ENCODE measurements at places on chromosomes 11 and 22.

GRCh38 chr11:128518493-128519207, 68.7 kb downstream of the ETS1 start:
- no peak for DNase-seq

DNA sequence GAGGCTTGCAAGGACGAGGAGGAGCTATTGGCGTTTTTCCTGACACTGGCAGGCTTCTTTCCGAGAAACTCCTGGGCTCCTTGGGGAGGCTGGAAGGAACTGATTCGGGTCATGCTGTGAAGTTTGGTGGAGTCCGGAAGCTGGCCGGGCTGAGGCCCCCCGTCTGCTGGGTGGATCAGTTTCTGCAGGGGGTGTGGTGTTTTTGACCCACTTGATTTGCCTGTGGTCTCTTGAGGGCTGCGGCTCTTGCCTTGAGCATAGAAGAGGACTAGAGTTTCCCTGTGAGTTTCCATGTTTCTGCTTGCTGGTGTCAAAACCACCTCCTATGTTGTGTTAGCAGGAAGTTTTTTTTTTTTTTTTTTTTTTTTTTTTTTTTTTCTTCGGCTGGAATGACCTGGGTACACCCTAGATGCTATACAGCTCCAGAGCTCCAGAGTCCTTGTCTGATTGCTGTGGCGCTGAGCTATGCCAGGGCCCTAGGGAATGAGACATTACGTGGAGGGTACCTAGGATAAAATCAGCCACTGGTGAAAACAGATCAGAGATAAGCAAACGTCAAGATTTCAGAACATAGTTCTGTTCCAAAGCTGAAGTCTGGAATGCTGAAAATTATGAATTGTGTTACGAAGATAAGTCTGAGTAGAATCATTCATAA, 728 bp downstream of the TBC1D22A start:
- DNase-seq: no peak

- DNase-seq: no peak
Measured at GRCh38 chr11:75547617-75548058, 14.4 kb upstream of the SERPINH1 start.

DNA sequence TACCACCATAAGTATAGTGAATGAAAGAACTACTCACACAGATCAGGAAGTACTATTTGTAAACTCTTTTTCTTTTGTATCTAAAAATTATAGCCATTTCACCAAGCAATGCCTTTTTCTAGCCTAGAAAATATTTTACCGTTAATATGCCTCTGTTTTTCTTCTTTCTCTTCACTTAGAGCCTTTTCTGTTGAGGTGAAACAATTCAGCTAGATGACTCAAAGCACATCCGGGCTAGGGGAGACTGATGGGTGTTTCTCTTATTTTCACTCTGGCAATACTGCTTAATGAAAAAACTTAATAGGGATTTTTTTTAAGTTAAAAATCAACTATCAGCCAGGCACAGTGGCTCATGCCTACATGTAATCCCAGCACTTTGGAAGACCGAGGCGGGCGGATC, 93.3 kb downstream of the SGSM3 start:
- DNase-seq: no peak

DNA sequence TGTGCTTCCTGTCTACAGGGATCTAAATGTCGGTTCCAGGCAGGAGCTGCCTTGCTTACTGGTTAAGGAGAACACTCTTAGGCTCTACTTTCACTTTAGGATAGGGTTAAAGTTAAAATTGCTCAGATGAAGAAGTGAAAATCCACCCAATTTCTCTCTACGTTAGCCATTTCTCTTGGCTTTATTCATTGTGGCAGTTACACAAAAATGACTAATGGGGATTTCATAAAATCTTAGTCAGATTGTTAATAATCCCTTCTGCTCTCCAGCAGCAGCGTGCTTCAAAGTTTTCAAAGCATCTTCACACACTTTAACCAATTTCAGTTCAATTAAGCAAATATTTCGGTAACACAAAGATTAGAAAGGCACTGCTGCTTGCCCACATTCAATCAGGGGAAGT, 58.4 kb upstream of the RCN1 start:
- no peak for DNase-seq

- no peak for DNase-seq
Measured at GRCh38 chr11:47003180-47003877, 66.8 kb downstream of the CSTPP1 start.

DNA sequence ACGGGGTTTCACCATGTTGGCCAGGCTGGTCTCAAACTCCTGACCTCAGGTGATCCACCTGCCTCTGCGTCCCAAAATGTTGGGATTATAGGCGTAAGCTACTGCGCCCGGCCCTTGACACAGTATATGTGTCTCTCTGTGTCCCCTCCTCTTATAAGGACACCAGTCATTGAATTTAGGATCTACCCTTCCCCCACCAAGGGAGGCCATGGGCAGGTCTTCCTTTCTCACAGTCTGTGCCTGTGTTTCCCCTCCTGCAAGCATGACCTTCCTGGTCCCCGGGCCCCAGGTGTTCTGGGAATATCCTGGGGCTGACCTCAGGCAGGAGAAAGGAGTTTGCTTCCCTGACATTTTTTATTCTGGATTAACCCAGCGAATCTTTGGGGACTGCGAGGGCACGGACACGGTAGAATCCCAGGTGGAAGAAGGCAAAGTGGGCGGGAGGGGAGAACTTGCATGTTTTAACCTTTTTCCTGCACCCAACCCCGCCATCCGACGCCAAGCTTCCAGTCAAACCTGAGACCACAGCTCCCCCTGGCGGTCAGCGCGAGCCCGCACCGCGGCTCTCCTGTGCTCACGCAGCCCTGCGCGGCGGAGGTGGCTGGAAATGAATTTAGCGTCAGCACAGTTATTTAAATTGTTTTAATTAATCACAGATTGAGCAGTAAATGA, 42.1 kb upstream of the ISX start:
- no peak for DNase-seq

DNA sequence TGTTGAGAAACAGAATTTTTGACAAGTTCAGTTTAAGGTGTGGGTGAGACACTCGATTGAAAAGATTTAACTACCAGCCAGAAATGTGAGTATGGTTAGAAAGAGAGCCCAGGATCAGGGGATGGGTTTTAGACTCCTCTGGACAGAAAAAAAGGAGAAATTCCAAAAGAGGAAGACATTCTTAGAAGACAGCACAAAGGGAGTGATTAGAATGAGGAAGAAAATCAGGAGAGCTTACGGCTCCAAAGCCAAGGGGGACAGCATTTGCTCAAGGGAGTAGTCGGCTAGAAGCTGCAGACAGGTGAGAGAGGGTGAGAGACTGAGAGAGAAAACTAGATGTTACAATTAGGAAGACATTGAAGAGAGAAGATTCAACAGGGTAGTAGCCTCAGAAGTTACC, 166.1 kb downstream of the ADAMTS15 start:
- no peak for DNase-seq

DNA sequence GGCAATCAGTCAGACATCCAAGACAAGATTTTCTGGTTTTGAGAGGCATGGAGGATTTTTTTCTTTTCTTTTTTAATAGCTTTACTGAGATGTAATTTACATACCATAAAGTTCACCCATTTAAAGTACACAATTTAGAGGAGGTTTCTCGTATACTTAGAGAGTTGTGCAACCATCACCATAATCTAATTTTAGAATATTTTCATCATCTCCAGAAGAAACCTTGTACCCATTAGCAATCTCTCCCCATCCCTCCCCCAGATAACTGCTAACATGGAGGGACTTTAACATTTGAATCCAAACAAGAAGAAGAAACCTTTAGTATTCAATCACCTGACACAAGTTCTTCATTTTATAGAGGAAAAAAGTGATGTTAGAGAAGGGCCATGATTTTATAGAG, 83.6 kb downstream of the CLPB start:
- DNase-seq: no peak

DNA sequence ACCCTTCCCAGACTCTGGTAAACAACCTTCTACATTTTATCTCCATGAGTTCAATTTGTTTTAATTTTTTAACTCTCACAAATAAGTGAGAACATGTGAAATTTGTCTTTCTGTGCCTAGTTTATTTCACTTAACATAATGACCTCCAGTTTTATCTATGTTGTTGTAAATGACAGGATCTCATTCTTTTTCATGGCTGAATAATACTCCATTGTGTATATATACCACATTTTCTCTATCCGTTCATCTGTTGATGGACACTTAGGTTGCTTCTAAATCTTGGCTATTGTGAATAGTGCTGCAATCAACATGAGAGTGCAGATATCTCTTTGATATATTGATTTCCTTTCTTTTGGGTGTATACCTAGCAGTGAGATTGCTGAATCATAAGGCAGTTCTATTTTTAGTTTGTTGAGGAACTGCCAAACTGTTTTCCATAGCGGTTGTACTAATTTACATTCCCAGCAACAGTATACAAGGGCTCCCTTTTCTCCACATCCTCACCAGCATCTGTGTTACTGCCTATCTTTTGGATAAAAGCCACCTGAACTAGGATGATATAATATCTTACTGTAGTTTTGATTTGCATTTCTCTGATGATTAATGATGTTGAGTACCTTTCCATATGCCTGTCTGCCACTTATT, 93.9 kb downstream of the ATG16L2 start:
- DNase-seq: no peak

DNA sequence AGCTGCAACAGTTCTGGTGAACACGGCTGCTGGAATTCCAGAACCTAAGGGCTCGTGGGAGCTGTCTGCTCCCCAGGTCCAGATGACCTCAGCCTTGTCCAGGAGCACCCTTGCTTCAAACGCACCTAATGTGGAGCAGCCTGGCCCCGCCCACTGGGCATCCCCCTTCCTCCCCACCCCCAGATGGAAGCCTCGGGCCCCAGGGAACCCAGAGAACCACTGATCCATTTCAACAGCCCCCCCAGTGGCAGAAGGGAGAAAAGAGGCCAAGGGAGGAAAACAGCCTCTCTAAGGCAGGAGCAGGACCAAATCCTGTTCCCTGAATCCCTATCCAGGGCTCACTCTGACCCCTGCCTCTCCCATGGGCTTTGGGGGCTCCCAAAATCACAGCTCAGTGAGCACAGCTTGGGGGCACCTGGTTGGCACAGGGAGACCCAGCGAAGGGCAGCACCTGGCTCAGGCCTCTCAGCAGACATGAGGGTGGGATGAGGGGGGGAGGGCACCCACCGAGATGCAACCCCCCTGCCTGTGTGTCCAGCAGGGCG, 1.2 kb downstream of the CYTH4 start:
- DNase-seq: no peak

GRCh38 chr22:43843783-43844530, 18.4 kb downstream of the SULT4A1 start:
- no peak for DNase-seq

DNA sequence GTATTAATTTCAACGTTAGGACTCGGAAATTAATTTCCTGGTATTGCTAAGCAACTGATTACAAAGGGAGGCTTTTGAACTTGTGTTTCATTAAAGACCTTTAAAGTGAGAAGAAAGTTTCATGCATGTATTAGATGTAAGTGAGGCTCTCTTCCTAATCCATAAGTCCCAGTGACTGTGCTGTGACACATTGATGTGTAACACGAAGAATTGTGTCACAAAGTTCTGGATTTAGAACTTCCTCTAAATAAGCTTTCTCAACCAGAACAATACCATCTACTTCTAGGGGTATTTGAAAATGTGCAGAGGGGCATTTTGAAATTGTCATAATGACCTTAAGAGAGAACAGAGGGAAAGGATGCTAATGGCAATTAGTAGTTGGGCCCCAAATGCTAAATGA, 14.4 kb downstream of the DCUN1D5 start:
- DNase-seq: no peak

DNA sequence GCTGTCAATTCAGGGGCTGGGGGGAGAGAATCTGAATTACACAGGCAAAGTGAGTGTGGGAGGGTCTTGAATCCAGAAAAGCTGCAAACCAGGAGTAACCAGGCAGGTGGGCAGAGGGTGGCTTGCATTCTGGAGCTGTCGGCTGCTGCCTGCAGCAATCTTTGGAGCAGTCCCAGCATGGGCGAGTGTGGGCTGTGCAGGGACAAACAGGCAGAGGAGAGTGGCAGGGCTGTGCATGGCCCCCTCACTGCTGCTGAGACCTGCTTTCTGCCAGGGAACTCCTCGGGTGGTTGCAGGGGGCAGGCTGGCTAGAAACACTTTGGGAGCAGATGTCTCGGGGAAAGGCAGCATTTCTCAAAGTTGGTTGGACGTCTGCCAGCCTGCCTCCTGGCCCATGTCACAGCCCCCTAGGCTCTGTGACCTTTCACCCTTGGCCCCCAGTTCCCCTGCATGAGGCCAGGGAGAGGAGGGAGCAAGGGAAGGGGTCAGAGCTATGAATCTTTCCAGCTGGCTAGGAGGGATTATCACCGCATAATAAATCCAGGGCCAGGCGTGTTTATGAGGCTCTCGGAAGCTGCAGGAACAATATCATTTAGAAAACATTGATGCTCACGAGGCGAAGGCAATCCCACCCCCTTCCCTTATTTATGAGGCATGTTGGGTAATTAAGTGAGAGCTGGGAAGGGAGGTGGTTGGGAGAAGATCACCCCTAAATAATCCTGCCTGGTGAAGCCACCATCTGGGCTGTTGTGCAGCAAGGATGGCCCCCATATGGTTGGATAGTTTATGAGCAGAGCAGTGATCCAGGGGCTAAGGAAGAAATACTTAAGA, 212.3 kb upstream of the NCAM1 start:
- no peak for DNase-seq

GRCh38 chr11:98564881-98565280, 455.9 kb upstream of the CNTN5 start:
- DNase-seq: no peak

- no peak for DNase-seq
Measured at GRCh38 chr11:44380009-44380313, 70.0 kb upstream of the ALX4 start.

DNA sequence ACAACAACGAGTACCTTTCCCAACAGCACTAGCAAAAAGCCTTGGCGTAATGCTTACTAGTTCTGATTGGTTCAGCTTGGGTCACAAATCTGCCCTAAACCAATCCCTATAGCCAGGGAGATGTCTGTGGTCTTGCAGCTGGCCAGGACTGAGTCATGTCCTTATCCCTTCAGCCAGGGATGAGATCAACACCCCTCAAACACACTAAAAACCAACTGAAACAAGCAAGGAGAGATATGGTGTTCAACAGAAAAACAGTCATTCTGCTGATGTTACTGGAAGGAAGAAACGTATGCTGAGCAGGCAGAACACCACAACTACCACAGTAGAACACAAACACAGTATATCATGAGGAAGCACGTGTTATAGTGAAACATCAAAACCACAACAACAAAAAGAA, 375.6 kb downstream of the LARGE1 start:
- no peak for DNase-seq

DNA sequence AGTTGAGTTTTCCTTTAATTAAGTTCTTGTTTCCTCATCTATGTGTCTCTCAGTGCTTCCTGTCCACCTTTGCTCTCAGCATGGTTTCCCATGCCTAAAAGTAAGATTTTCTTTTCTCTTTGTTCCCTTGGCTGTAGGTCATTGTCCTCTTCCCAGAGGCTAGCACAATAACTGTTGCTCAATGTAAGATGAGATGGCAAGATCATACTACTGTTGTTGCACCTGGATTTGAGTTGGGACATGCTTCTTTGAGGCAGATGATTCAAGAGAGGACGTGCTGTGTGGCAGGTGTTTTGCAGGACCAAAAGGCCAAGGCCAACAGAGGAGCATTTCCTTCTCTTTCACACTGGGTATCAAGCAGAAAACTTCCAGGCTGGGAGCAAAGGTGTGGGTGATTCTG, 11.3 kb upstream of the NELL1 start:
- DNase-seq: no peak

Data from esophagus squamous epithelium (tissue), 5 donors.